Substantia nigra (tissue), 51 donors: ENCODE measurements at places on chromosomes 11 and 22.

- DNase-seq = no peak
Measured at GRCh38 chr22:32144496-32145274, 14.4 kb downstream of the C22orf42 start.

- no peak for DNase-seq
Measured at GRCh38 chr22:36760786-36761185, 15.1 kb downstream of the IFT27 start.

DNA sequence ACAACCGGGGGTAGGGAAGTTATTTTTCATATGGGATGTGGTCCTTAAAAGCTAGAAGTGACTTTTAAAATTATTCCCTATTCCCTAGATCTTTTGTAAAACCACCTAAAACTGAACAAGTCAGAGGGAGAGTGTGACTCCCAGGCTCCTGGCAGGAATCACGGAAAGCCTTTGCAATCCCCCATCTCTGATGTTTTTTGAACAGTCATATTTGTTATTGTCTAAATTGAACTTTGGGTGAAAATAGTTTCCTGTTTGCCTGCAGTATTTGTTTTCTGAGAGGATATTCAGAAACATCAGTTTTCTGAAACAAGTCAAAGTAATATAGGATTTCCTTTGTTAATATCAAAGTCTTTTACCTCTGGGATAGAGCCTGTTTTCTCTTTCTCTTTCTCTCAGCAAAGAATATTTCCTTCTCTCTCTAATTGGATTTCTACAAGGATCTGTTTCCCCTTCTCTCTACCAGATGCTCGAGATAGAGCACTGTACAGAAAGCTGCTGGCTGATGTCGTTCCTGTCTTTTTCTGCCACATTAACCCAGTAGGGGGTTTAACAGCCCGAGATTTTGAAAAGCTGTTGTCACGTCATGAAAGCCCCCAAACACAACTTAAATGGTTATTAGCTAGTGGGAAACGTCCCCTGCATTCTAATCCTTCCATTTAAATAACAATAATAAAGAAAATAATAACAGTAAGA, 132.2 kb upstream of the PITPNB start:
- DNase-seq = no peak

DNA sequence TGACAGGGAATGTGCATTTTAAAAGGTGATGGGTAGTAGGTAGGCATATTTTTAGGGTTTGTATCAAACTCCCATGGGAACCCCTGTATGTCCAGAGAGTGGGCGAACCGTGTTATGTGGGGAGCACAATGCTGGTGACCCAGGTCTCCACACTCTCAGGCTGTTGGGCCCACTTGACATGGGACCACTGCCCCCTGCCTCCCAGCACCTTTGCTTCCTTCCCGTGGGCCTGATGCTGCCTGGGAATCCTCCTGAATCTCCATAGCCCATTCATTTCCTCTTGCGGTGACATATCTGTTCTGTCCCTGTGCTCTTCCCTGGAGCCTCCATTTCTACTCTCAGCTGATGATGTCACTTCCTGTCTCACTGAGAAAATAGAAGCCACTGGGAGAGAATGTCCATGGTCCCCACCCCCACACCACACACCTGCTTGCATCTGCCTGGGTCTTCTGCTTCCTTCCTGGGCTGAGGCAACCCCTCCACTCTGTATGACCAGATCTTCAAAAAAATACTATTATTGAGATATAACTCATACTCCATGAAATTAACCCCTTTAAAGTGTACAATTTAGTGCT, 55.8 kb upstream of the THY1 start:
- DNase-seq = no peak

DNA sequence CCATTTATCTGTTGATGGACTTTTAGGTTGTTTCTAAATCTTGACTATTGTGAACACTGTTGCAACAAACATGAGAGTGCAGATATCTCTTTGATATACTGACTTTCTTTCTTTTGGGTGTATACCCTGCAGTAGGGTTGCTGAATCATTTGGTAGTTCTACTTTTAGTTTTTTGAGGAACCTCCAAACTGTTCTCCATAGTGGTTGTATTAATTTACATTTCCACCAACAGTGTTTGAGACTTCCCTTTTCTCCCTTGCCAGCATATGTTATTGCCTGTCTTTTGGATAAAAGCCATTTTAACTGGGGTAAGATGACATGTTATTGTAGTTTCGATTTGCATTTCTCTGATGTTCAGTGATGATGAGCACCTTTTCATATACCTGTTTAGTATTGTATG, 330.0 kb downstream of the DDX10 start:
- no peak for DNase-seq

DNA sequence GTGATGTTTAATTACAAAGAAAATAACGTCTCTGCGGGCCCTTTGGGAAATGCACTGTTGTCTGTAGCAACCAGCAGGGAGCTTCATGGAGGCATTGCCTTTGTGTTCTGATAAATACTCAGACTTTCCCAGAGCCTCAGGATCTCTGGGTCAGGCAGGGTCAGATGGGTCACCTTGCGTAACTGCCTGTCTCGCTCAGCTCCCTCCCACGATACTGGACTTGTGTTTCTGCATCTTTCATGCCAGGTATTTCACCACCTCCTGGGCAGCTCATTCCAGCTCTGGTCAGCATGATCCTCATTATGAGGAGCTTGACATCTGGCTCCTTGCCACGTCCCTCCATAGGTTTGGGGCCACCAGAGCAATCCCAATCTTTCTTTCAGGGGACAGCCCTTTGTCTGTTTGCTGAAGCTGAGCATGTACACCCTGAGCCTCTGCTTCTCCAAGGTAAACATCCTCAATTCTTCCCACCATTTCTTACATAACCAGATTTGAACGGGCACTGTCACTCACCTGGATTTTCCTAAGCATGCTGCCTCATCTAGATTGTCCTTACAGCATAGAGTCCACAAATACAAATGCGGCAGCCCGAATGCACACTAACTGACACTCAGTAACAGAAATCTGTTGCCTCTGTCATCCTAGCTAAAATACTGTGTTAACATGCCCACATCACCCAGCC, 162.3 kb downstream of the LARGE1 start:
- DNase-seq = no peak

GRCh38 chr22:37014835-37015586, 4.2 kb downstream of the TST start:
- DNase-seq = no peak

DNA sequence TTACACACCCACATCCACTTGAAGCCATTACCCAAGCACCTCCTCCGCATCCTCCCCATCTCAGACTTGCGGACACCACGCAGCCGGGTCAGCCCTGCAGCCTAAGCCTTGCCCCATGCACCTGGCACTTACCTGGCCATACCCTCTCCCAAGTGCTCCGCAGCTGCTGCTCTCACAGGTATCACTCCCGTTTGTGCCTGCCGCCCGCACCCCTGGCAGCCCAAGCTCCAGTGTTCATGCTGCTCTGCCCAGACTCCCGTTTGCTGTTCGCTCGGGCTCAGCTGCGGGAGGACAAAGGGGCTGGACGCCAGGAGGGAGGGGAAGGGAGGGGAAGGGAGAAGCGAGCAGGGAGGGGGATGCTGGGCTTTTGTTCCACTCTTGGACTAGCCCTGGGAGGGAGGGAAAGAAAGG, at the start of gene KLHL35:
Gene KLHL35, minus strand, starts transcription at position 293 of the 411 bp plus-strand sequence. CDS start 2,574 bp downstream, outside the sequence.
- DNase-seq = no peak

DNA sequence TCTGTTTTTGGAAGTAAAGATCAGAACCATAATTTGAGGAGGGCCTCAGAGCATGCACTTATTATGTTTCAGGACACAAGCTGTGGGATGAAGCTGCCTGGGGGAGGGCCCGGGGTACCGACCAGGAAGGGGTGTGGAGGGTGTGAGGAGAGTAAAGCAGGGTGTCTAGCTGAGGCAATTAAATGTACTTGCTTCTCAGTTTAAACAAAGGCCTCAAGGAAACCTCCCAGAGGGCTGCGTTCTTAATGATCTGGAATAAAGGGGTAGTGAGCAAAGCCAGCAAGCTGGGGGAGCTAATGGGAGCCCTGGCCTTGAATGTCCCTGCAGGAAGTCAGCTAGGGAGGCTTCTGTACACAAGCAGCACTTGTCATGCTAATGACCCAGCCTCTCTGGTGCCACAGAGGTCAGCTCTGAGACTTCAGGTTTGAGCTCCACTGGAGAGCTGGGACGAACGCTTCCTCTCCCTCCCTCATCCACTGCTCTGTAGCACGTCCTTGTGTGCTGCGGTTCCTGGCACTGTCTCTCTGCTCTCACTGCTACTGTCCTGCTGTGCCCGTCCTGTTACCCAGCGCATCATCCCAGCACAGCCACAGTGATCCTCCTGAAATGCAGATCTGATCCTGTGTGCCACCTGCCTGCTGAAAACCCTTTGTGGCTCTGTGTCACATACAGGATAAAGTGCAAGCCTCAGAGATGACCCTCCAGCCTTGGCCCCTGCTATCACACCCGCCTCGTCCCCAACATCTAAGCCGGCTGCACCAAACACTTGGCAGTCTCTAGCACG, 159.7 kb downstream of the DBX1 start:
- no peak for DNase-seq

GRCh38 chr11:70186420-70186819, 16.7 kb upstream of the FADD start:
- DNase-seq = no peak

DNA sequence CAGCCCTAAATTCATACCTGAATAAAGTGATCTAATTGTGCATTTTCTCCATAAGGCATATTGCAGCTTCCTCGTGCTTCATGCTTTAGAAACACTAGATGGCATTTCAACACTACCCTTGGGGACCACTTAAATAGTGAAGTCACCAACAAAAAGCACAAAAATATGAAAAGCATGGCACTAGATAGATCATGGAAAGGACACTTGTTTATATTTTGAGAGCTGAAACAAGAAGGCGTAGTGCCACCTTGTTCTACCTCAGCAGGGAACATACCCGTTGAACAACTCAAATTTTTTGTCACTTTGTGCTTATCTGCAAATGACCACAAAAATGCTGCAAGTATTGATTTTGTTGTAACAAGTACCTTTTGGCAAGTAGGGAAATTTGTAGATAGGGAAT, 8.6 kb downstream of the TBCEL start:
- no peak for DNase-seq
